Chondrocyte (in vitro differentiated cells): ENCODE measurements at places on chromosomes 2 and 18.

DNA sequence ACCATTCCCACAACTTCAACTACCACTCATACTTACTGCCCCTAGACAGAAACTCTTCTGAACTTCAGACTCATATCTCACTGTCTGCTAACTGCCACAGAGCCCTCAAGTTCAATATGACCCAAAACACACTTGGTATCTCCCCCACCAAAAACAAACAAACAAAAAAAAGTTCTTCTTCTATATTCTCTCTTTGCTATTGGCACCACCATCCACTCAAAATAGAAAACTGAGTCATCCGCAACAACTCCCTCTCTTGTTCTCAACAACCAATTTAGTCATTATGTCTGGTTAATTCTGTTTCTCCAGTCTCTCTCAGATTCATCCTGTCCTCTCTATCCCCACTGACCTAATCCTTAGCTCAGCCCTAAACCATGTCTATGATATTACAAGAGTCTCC is 7.2 kb upstream of the DCTN1 start:
- no peak for DNase-seq

DNA sequence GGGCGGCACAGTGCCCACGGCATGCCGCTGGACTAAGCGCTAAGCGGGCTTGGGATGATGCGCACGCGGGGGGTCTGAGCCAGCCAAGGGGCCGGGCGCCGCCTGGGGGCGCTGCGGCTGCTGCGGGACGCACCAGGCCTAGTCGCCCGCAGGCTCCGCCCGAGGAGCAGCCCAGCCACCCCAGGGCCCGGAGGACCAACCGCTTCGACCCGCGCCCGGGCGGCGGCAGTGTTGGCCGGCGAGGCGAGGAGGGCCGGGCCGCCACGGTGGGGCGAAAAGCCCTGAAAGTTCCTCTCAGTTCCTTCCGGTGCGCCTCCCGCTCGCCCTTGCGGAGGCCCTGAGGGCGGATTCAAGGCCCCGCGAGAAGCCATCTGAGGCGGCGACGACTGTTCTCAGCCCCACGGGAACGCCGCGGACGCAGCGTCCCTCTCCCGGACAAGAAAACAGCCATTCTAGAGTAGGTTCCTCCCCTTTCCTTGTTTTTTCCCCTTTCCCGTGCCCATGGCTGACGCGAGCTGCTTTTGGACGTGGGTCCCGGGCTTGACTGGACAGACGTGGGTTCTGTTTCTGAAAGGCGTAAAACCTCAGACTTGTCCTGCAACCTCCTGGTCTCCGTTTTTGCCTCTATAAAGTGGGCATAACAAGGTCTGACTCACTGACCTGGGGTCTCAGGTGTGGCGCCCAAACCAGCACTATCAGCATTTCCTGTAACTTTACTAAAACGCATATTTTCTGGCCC is at the start of gene ANKAR:
TSS of gene ANKAR (plus strand) at position 297 of the 739 bp plus-strand sequence. CDS start 1,821 bp downstream, outside the sequence.
- DNase-seq = peak; percentile 91

DNA sequence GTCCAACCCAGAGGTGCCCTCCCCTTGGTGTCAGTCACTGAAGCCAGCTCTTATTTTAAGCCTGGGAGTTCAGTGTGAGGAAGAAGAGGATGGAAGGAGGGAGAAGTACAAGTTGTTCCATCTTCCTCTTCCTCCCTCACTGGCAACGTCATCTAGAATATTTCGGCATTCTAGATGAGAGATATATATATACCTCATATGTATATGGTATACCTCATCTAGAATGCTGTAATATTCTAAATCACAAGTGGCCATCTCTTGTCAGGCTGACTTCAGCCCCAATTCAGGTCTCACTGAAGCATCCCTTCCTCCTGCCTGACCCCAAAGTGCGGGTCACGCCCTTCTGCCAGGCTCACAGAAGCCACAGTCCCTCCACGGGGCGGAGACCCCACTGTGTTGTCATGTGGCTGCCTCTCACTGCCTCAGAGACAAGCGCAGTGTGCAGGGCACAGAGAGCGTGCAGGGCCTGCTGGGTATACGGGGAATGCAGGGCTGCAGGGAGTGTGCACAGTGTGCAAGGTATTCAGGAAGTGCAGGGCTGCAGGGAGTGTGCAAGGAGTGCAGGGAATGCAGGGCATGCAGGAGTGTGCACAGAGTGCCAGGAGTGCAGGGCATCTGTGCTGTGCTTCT is 32.8 kb upstream of the B3GNT7 start:
- peak; percentile 68 for DNase-seq

- DNase-seq = no peak
Measured at GRCh38 chr18:34976534-34976898, 64.7 kb upstream of the MAPRE2 start.

DNA sequence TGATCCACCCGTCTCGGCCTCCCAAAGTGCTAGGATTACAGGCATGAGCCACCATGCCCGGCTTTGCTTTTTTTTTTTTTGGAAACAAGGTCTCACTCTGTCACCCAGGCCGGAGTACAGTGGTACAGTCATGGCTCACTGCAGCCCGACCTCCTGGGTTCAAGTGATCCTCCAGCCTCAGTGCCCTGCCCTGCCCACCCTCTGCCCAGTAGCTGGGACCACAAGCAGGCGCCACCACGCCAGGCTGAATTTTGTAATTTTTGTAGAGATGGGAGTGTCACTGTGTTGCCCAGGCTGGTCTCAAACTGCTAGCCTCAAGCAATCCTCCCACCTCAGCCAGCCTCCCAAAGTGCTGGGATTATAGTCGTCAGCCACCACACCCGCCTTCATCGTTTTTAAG is 11.6 kb upstream of the PSD4 start:
- DNase-seq = peak; percentile 30

DNA sequence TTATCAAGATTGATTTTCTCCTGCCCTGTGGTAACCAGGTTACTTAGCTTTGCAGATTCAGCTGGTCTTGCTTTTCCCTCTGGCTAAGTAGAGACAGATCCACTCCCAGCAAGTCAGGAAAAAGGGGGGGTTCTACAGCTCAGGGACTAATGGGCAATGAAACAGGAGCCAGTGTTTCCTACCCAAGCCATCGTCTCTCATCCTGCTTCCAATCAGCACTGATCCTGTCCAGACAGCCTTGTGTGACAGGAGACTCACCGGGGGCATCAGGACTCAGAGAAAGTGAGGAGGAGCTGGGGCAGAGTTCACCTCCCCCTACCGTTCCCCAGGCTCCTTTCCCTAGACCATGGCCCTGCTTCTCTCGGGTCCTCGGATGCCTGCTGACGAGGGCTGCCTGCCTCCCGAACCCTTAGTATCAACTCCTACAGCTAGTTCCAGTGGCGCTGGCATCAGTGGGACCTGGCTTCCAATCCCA is 307.6 kb downstream of the ALK start:
- DNase-seq = no peak

GRCh38 chr2:196077821-196078220 is 9.2 kb upstream of the DNAH7 start:
- DNase-seq = no peak

DNA sequence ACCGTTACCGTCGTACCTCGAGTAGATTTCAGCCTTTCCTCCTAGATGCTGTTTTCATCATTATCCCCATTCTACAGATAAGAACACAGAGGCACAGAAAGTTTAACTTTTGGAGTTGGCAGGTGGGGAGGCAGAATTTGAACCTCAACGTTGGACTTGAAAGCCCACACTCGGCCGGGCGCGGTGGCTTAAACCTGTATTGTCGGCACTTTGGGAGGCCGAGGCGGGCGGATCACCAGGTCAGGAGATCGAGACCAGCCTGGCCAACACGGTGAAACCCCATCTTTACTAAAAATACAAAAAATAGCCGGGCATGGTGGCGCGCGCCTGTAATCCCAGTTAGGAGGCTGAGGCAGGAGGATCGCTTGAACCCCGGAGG is 11.5 kb downstream of the CATIP start:
- no peak for DNase-seq

DNA sequence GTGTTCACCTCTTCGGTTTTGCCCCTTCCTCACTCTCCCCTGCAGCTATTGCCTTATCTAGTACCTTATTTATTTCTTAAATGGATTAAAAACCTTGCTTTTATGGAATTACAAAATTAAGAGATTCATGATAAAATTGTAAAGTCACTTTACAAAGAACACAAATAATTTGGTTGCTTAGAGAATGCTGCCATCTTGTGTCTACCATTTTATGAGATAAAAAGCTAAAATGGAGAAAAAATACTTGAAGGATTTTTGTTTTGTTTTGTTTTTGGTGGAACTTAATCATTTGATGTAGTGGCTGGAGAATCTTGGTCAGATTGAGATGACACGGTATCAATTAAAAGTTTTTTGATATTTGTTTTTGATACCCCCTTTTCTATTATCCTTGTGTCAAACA is 69.6 kb downstream of the R3HDM1 start:
- no peak for DNase-seq

GRCh38 chr18:6729247-6730091 is at the start of gene ARHGAP28:
TSS of gene ARHGAP28 (plus strand) at chr18:6729716. CDS start at chr18:6729822, 106 bp downstream.
- DNase-seq = peak; percentile 97

DNA sequence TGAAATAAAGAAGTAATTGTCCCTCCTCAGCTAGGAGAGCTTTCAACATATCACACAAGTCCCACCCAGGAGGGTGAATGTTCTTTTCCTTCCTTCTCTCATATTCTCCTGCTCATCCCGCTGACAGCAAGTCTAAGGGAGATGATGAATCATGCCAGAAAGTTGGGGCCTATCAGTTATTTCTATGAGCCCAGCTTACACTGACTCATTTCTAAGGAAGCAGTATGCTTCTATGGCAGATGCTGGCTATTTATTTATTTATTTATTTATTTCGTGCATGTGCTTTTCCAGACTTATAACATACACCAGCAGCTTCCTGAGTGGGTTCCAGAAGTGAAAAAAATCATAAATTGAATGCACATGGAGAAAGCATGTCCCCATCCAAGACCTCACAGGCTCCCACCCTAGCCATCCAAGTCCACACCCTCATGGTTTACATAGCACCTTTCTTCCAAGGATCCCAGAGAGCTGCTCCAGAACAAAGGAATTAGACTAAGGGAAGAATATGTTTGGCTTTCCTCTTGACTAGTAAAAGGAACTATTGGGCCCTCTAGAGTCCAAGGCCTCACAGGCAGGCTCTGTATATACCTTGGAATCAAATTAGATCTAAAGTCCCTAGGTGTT is 1074.2 kb upstream of the ZEB2 start:
- DNase-seq = no peak

- DNase-seq = no peak
Measured at GRCh38 chr2:15504882-15505663, 56.1 kb downstream of the NBAS start.

- no peak for DNase-seq
Measured at GRCh38 chr18:37481072-37481471, 84.5 kb downstream of the CELF4 start.

DNA sequence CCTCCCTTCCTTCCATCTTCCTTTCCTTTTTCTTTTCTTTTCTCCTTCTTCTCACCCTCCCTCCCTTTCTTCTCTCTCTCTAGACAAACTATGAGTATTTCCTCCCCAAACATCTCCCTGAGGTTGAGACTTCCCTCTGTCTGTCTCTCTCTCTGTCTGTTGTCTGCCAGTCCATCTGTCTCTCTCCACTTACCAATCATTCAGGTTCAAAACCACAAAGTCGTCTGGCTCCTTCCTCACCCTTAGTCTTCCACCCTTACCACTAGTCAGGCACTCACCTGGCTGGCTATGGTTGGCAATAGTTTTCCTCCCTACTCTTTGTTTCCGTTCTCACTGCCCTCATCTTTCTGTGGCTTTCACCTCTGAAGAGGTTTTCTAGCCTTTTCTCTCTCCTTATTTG is 12.9 kb downstream of the CCL20 start:
- no peak for DNase-seq

DNA sequence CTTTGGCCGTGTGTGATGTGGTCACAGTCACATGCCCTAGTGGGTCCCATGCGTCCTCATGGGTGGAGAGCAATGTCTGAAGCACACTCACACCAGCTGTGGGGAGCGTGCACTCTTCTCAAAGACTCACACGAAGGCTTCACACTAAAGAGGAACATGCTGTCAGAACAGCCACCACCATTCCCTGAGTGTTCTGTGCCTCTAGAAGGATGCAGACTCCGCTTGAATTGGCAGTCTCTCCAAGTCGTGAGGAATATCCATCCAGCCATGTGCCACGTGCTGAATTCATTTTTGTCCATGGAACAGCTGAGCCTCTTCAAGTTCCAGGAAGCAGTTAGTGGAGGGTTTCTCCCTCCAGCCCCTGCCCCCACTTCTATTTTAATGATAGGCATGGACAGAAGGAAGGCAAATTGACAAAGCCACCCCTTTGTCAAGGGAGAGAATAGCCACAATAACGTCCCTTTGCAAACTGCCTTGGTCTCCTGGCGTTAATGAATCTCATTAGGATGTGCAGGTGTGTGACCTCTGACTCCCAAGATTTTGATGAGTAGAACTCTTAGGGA is 464.3 kb upstream of the ID2 start:
- no peak for DNase-seq
